ENCODE measurements at places on chromosomes 5 and 9.

GRCh38 chr5:58294598-58295305 lies 165.1 kb downstream of the PLK2 start:
- DNase-seq: no peak

GRCh38 chr9:98101416-98101815 lies 17.6 kb downstream of the TRIM14 start:
- DNase-seq: no peak

GRCh38 chr5:32686799-32687498 lies 24.2 kb upstream of the NPR3 start:
- no peak for DNase-seq

GRCh38 chr9:89036383-89036782 lies 45.1 kb downstream of the S1PR3 start:
- DNase-seq: no peak

DNA sequence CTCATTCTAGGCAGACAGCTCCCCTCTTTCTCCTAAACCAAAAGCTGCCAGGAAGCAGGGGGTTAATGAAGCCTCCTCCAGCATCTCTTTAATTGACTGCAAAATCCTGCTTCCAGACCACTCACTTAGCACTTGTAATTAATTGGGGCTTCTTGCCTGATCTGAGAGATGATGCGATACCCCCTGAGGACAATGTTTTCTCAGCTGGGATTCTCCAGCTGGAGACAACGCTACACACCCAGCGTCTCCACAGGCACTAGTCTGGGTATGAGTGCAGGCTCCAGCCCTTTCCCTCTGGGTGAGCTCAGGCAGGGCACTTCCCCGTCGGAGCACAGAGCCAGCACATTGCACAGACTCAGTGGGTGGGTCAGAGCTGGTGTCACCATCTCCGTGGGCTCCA lies 16.1 kb downstream of the CPLX2 start:
- no peak for DNase-seq

DNA sequence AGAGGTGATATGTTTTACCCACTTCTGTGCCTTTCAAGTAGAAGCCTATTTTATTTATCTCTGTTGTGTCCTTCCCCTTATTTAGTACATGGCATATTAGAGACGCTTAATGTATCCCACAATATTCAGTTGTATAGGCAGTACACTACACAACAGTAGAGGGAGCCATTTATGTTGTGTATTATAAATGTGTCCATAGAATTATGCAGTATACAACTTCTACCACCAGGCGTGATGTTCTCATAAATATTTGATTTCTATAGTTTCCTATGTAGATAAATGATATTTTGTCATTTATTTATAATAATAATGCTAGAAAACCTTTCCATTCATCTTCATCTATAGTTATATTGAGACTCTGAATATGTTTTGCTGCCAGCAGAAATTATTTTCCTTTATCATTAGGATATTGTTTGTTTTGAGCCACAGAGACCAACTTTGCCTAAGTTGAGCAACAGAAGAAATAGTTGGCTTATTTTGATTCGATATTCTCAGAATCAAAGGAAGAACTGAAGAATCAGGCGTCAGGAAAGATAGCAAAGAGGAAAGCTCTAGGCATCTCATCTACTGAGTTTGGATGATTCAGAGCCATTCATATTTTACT lies 81.7 kb downstream of the ADAMTS19 start:
- DNase-seq: no peak

GRCh38 chr5:99187611-99188010 lies 258.8 kb upstream of the CHD1 start:
- DNase-seq: no peak

GRCh38 chr5:6780802-6781391 lies 67.7 kb downstream of the TENT4A start:
- DNase-seq: no peak

DNA sequence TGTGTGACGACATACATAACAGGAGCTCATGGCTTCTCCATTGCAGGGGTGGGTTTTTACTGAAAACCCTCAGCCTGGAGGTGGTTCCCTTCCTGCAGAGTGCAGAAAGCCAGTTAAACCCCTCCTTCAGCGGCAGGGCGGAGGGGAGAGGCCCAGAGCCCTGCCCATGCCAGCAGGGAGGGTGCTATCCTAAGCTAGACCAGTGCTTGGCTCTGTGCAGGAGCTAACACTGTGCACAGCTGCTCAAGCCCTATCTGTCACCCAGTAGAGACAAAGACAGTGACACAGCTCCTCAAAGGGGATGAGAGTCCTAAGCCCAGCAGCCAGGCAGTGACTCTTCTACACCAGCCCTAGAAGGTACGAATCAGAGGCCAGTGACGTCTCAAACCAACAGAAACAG lies 70.0 kb upstream of the ZSWIM6 start:
- peak; percentile 55 for DNase-seq

- no peak for DNase-seq
These were observed 24.2 kb upstream of the RNU6ATAC start for GRCh38 chr9:134188386-134189144.

- no peak for DNase-seq
These were observed 48.8 kb upstream of the EDIL3 start for GRCh38 chr5:84433461-84433860.

DNA sequence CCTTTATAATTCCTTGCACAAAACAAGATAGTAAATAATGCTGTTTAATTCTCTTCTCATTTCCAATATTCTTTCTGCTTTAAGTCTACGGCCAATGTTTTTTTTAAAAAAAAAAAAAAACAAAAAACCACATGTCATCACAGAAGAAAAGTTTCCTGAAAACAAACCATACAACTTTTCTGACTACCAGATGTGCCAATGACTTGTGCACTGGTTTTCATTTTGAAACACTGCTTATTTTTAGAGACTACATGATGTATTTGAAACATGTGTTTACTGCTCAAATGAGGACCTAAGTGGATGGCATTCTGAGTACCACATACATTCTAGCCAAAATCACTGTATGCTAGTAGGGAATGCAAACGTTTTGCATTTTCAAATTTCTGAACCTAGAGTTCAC lies 167.9 kb downstream of the GLIS3 start:
- DNase-seq: no peak

GRCh38 chr5:9555961-9556360 lies 10.1 kb upstream of the SEMA5A start:
- no peak for DNase-seq

- no peak for DNase-seq
These were observed 48.3 kb downstream of the SLCO6A1 start for GRCh38 chr5:102450313-102450990.

DNA sequence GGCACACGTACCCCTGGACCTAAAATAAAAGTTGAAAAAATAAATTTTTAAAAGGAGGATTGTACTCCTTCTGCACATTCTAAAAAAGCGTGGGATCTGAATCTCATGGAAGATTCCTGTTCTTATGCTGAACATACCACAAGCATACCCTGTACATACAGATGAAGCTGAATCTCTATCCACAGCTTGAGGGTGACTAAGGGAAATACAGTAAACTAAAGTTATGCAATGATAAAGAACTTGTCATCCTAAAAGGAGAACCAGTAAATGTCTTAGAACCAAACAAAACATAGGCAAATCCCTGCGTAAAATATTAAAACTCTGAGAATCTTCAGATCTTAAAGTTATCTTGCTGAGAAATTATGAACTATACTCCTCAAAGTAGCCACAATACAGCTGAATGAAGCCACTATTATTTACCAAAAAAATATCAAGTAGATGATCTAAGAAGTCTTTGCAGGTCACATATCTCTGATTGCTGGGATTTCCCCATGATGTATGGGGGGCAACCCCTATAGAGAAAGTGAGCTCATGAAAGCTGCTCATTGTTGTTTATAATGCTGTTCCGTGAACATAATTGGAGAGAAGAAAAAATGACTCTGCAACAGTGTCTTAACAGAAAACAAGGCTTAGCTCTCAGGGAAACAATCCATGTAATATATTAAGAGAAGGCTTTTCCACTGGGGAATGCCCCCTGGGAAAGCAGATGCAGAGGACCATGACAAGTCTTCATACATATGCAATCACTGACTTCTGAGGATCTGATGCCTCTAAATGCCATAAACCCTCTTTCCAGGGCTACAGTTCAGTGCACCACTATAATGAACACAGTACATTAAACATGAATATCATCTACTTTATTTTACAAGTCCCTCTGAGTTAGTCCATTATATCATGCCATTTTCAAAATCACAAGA lies 210.1 kb downstream of the EPB41L4A start:
- no peak for DNase-seq

GRCh38 chr5:10600626-10601245 lies 36.9 kb downstream of the ANKRD33B start:
- DNase-seq: peak; percentile 5

DNA sequence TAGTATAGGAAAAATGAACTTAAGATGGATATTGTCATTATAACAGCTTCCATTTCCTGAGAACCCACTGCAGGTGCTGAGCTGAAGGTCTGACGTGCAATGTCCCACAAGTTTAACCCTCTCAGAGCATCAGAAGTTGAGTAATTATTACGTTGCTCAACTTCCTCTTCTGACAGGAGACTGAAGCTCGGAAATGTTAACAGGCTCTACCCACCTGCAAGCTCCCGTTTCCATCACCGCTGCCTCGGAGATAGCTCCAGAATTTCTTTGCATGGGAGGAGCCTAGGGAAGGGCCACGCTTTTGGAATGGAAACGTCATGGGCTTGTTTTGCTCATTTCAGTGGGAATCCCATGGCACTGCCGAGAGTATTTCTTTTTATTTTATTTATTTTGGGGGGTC lies 1.0 kb upstream of the NTMT1 start:
- no peak for DNase-seq

DNA sequence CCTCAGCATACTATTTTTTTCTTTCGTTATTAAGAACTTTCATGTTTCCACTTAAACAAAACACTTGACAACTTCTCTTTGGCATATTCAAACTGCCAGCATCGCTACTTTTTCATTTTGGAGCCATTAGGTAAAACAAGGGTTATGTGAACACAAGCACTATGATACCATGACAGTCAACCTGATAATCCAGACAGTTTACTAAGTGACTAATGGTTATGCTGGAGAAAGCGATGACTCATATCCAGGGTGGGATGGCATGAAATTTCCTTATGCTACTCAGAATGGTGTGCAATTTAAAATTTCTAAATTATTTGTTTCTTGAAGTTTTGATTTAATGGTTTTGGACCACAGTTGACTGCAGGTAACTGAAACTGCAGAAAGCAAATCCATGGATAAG lies 29.9 kb upstream of the PRSS3 start:
- no peak for DNase-seq

DNA sequence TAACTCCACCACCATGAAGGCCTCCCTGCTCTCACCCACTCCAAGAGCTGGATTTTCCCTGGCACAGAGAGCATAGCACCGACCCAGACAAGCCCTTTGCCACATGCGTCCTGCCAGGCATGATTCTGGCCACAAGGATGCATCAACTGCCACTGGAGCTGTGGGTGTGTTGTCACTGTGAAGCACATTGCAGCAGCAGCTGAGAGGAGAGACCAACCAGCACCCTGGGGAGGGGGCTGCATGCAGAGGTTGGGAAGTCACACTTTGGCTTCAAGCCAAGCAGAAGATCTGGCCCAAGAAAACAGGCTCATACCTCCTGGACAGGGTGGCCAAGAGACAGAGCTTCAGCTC lies 22.6 kb upstream of the PTGES start:
- no peak for DNase-seq

DNA sequence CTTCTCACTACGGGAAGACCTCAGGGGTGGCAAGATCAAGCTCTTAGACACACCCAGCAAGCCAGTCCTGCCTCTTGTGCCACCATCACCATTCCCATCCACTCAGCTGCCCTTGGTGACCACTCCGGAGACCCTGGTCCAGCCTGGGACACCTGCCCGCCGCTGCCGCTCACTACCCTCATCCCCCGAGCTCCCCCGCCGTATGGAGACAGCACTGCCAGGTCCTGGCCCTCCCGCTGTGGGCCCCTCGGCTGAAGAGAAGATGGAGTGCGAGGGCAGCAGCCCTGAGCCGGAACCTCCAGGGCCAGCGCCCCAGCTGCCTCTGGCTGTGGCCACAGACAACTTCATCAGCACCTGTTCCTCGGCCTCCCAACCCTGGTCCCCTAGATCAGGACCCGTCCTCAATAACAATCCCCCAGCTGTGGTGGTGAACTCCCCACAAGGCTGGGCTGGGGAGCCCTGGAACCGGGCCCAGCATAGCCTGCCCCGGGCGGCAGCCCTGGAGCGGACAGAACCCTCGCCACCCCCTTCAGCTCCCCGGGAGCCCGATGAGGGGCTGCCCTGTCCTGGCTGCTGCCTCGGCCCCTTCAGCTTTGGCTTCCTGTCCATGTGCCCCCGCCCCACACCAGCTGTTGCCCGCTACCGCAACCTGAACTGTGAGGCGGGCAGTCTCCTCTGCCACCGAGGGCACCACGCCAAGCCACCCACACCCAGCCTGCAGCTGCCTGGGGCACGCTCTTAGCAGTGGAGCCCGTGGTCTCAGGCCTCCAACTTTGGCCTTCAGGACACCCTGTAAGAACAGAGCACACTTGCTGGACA lies 4.1 kb downstream of the TESK1 start:
- no peak for DNase-seq

GRCh38 chr9:110900917-110901316 lies 137.4 kb downstream of the LPAR1 start:
- DNase-seq: no peak

DNA sequence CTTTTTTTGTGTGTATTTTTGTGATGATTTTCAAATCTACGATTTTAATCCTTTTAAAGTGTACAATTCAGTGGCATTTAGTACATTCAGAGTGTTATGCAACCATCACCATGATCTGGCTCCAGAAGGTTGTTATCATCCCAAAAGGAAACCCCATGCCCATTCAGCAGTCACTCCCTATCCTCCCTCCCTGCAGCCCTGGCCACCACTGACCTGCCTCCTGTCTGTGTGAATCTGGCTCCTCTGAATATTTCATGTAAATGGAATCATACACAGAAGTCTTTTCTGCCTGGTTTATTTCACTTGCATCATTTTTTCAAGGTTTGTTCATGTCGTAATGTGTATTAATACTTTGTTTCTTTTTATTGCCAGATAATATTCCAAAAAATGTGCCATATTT lies 32.5 kb downstream of the HABP4 start:
- DNase-seq: no peak

DNA sequence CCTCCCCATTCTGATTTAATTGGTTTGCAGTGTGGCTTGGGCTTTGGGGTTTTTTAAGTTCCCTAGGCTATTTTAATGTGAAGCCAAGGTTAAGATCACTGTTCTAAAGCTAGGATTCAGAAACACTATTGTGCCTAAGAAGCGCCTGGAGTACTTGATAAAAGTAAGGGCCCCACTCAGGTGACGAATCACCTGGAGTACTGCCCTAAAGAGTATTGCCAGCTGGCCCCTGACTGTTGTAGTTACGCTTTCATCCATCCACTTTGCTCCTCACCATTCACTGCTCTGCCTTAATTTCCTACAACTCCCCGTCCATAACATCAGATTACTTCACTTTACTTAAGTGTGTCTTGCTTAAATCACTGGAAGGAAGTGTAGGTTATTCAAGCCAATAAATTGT lies 119.3 kb downstream of the CD180 start:
- DNase-seq: no peak

- peak; percentile 32 for DNase-seq
These were observed 51.5 kb downstream of the COL15A1 start for GRCh38 chr9:98995059-98995671.
